CD4-positive, alpha-beta T cell treated with Interleukin-2 at 100 ng/mL for 4 hours (primary cell): ENCODE measurements at places on chromosomes 12 and 14.

- no peak for DNase-seq
These were observed 14.3 kb downstream of the KMT2D start for GRCh38 chr12:49046129-49046895.

GRCh38 chr14:91830777-91831176 lies 36.6 kb downstream of the TC2N start:
- DNase-seq, result no peak

DNA sequence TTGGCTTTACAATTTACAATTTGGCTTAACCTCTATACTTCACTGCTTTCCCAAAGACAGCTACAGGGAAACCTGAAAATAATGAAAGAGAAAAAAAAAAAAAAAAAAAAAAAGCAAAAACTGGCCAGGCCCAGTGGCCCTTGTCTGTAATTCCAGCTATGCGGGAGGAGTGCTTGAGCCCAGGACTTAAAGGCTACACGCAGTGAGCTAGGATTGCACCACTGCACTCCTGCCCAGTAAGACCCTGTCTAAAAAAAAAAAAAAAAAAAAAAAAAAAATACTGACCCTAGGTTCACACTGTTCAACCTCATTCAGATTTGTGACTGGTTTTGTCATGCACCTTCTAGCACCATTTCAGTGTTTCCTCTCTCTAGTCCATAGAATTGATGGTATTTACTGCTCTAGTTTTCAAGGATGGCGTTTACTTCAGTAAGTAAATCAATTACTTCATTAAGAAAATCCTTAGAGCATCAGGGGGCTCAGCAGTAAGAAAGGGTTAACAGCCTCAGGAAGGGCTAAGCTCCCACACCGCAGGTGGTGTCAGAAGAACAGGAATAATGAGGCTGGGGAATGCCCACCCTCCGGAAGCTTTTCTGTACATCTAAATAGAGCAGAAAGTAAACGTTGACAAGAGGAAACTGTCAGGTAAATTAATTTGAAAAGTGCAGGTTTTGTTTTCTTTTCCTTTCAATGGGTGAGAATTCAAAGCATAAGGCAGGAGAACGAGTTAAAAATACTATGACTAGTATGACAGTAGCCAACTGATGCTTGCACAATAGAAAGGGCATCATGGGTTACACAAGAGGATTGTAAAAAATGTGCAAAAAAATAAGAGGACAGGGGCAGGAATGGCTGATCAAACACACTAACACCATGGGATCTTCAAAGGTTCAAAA lies 115.0 kb upstream of the MDM1 start:
- no peak for DNase-seq

DNA sequence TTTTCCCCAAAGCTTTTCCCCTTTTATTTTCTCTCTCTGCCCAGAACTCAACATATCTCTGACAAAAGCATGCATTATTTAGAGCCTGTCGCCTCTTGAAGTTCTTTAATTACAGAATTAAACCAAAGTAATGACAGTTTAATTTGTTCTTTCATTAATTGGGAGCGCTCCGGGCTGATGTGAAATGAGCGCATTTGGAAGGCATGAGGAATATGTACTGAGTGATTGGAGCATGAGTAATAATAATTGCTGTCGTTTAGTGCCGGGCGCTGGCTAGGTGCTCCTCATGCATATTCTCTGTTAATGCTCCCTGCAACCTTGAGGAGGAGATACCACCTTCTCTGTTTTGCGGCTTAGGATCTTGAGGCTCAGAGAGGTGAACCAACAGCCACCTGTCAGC lies 120.5 kb downstream of the SLC25A47 start:
- no peak for DNase-seq

- DNase-seq, result no peak
These were observed 94.1 kb downstream of the FBXL14 start for GRCh38 chr12:1500095-1500801.

DNA sequence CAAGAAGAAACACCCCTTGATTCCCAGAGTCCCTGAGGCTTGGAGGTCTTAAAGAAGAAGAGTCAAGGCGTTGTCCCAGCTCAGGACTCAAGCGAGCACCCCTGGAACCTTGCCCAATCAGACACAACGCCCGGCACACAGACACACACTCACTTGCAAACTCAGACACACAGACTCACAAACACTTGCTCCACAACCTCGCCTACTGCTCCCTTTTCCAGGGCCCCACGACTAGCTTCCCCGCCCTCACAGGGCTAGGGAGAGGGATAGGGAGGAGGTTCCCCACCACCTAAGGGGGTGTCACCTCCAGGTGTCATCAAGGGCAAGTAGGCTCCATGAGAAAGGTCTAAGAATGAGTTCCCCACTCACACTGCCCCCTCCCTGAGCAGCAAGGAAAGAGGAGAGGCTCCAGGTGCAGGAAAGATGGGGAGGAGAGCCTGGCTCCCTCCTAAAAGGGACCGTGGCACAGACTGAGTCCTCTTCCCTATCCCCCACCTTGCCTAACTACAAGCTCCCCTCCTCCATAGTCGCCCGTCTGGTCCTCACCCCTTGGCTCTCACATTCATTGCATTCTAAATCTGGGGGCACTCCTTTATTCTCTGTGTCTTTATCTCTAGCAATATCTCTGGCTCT lies 717 bp downstream of the WNT10B start:
- no peak for DNase-seq
